ENCODE measurements at places on chromosomes 3 and 15.

DNA sequence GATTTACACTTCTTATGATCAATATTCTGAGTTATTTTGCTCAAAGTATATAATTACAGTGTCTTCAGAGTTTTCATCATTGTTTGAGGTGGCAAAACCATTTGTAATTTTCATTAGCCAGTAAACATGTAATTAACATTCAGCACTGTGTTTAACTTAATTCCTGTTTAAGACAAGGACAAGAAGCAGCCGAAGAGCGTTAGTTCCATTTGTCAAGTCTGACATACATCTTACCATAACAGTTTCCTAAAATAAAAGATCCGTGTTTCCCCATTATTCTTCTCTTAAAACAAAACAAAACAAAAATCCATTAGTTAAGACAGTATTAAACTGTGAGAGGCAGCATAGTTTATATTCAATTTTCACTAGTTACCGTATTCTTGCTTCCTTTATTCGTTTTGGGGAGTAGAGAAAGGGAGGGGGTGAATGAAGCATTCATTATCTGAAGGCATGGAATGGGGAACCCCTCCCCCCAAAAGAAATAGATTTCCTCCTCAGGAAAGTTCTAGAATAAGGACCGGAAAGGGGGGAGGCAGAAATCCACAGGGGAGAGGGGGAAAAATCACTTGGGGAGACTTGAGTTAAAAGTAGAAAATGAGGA is 5.5 kb upstream of the NR2F2 start:
- no peak for DNase-seq

- no peak for DNase-seq
Measured at GRCh38 chr3:33057320-33058298, 39.3 kb downstream of the GLB1 start.

- no peak for DNase-seq
Measured at GRCh38 chr3:79598594-79598993, 169.2 kb downstream of the ROBO1 start.

- no peak for DNase-seq
Measured at GRCh38 chr3:43001556-43002121, 22.5 kb downstream of the GASK1A start.

DNA sequence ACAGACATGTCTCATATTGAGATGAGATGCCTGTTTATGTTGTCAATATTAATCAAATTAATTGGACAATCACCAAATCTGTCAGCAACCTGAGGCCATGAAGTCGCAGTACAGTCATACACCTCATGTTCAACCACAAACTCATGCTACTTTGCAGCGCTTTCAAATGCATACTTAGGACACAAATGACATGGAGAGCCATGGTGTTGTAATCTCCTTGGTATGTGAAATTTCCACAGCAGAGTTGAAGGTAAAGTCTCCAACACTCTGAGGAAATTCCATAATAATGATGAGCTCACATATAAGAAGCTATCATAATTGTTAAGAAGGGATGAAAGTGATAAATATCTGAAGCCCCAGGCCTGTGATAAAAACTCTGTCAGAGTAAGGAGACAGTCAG is 873.9 kb downstream of the MCTP2 start:
- no peak for DNase-seq

DNA sequence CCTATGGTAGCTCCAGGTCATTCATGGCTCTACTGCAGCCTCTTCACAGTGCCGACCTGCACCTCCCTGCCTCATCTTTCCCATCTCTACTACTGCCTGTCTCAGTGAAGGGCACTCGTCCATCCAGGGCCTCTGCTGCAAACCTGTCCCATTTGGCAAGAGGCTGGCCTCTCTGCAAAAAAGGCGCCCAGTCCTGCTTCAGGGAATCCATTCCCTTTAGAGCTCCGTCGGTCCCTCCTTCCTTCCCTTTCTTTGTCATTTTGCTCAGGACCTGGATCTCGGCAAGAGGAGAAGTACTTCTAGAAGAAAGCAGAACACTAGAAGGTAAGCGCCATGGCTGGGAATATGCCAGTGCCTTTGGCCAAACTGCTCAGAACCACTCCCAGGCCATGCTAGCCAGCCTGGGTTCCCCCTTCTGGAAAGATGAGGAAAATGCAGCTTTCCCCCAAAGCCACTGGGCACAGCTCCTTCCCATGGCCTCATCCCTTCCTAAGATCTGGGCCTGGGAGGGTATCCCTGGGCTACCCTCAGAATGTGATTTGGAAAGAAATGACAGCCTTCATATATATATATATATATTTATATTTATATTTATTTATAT is 6.4 kb upstream of the ISL2 start:
- DNase-seq, result no peak

DNA sequence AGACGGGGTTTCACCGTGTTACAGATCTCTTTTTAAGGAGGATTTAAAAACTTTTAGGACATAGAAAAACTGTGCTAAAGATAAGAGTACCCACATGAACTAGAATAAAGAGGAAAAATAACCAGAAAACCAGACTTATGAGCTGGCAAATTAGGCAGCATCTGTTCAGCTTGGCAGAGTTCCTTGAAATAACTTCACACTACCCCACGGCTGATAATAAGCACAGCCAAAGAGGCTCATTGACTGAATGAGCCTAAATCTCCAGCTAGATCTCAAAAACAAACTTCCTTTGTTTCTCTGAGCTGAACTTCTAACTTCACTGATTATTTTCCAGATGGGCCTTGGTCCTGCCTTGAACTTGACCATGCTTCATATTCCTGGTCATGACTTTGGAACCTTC is 26.7 kb upstream of the PIK3R4 start:
- no peak for DNase-seq

GRCh38 chr3:11162401-11163345 is 8.4 kb downstream of the HRH1 start:
- DNase-seq, result no peak

GRCh38 chr3:106881186-106881585 is 496.1 kb upstream of the CCDC54 start:
- no peak for DNase-seq

DNA sequence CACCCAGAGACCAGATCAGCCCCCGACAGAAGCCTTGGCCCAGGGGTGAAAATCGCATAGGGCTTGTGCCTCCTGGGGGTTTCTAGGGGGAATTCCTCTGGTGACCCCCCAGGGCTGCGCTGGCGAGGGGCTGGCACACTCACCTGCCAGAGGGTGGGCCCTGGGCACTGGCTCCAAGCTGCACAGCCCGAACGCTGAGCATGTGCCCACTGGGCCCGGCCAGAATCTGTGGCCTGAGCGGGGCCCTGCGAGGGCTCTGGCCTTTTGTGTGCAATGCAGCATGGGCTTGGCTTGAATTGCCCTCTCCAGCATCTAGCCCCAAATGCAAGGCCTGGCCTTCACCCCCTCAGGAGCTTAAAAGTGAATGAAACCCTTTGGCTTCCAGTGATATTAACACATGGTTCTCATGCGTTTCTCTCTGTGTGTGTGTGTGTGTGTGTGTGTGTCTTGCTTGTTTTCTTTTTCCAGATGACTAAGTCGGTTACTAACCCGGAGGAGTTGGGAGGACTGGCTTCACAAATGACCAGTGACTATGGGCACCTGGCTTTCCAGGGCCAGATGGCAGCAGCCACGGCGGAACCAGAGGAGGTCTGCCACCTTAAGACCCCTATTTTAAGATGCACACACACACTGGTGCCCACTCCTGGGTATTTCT is 259.1 kb upstream of the TPM1 start:
- DNase-seq, result no peak

- no peak for DNase-seq
Measured at GRCh38 chr3:122374034-122374433, 9.0 kb downstream of the MIX23 start.

- no peak for DNase-seq
Measured at GRCh38 chr3:69791919-69792399, 52.7 kb downstream of the MITF start.

GRCh38 chr3:69999140-70000027 is at the start of gene SAMMSON:
Gene SAMMSON (plus strand): TSS chr3:69999733.
- DNase-seq, result peak; percentile 36

DNA sequence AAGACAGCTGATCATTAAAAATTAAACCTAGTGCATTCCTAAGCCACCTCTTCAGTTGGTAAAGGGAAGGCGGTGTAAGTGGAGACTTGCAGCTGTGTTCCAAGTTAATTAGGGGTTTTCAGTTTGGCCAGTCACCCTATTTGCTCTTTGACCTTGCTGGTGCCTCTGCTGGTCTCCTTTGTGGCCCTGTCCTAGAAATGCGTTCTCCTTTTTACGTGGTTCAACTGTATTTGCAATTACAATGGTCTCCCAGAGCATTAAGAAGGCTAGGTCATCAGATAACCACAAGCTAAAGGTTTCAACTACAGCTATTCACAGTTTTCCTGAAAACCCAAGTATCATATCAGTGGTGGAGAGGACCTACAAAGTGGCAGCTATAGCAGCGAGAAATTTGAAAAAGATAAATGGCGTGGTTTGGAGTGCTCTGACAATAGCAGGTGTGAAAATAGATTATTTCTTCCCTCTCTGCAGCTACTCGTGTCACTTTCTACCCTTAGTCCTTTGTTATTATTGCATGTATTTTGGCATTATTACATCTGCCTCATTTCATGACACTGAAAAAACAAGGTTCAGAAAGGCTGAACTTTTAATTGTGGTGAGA is 203.5 kb upstream of the TBC1D5 start:
- no peak for DNase-seq

DNA sequence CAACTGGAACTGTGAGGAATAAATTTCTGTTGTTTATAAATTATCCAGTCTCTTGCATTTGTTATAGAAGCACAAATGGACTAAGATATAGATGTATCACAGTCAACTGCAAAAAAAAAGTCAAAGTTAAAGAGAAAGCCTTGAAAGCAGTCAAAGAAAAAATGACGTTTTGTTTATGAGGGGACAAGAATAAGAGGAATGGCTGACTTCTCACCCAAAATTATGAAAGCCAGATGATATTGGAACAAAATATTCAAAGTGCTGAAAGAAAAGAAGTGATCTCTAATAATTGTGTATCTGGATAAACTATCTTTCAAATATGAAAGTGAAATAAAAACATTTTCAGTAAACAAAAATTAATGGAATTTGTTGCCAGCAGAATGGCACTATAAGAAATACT is 171.8 kb upstream of the IGF1R start:
- no peak for DNase-seq

DNA sequence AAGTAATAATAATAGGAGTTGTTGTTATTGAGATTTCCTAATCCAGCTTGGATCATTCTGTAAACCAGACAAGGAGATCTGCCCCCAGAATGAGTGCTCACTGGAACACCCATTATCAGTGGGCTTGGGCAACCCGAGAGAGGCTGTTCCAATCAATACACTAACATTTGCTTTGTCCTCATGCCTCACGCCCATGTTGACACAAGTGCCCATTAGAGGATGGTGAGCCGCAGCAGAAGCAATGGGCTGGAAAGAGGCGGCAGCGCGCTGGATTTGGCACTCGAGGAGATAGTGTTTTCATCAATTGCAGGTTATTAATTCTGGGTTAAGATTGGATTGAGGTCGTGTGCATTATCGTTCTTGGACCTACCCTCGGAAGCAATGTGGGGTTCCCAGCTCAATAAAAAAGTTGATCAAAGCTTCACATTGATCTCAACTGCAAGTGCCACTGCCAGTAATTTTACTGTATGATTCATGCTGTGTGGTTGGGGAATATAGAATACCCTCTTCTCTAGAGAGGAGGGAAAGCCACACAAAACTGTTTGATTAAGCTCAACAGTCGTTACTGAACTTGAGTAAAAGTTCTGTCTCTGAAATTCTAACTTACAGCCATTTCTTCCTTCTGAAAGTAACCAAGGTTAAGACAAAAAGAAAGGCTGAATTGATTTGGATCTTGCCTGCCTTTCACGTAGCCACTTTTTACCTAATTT is 15.7 kb downstream of the LYZL4 start:
- no peak for DNase-seq

GRCh38 chr3:152620395-152620794 is 214.5 kb upstream of the P2RY1 start:
- DNase-seq, result no peak

GRCh38 chr15:51022206-51022605 is 72.5 kb downstream of the TNFAIP8L3 start:
- DNase-seq, result no peak

- no peak for DNase-seq
Measured at GRCh38 chr3:172751175-172751704, 714 bp downstream of the ECT2 start.

GRCh38 chr3:20990896-20991295 is 760.1 kb downstream of the ZNF385D start:
- no peak for DNase-seq

- DNase-seq, result no peak
Measured at GRCh38 chr15:67114846-67115585, 49.6 kb downstream of the SMAD3 start.

DNA sequence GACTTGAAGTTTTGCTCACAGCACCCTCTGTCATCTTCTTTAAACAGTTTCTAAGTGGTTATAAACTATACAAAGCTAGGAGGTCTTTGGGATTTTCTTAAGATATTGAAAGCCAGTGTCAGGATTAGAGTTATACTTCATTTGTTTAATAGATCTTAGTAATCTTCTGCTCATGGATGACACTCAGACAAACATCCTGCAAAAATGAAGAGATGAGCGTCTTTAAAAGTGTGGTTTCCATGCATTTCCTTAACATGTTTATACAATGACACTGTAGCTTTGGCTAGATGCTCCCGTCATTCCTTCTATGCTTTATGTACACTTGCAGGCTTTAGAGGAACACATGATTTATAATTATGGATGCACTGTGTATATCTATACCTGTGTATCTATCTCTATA is 182.2 kb downstream of the NAALADL2 start:
- no peak for DNase-seq

- DNase-seq, result no peak
Measured at GRCh38 chr3:140143367-140144069, 208.5 kb downstream of the CLSTN2 start.

DNA sequence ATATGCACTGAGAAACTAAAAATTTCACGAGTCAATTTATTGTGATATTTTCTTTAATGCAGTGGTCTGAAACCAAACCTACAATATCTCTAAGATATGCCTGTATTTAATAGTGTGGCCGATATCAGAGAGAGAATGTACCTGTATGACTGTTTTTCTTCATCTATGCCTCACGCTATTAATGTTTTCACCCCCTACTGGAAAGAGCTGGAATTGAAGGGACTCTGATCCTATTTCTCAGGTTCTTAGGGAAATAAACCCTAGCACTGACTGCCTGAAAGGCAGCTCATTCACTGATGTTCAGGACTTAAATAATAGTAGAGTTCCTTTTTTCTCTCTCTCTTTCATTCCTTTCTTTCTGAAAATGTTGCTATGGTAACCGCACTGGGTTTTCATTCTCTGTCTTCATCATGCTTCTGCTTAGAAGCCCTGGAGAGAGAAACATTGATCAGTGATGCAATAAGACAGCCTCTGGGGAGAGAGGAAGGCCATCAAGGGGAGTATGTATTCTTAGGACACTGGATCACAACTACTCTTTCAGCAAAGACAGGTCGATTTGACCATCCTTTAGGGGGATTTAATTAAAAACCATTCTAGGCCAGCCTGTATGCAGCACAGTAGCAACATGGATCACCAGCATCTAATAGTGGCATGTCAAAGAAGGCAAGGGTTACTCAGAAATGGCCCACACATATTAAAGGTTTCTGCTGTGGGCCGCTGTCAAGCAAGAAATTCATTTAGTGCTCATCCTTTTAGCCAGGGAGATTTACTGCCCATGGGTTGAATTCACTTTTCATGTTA is 1135.7 kb downstream of the IGSF11 start:
- DNase-seq, result no peak

Measured in head of caudate nucleus (tissue), 42 donors.